Fibroblast of skin of abdomen (primary cell): ENCODE measurements at places on chromosomes 11 and 22.

- DNase-seq, result no peak
These were observed 96.5 kb downstream of the ARHGAP8 start for GRCh38 chr22:44848791-44849420.

DNA sequence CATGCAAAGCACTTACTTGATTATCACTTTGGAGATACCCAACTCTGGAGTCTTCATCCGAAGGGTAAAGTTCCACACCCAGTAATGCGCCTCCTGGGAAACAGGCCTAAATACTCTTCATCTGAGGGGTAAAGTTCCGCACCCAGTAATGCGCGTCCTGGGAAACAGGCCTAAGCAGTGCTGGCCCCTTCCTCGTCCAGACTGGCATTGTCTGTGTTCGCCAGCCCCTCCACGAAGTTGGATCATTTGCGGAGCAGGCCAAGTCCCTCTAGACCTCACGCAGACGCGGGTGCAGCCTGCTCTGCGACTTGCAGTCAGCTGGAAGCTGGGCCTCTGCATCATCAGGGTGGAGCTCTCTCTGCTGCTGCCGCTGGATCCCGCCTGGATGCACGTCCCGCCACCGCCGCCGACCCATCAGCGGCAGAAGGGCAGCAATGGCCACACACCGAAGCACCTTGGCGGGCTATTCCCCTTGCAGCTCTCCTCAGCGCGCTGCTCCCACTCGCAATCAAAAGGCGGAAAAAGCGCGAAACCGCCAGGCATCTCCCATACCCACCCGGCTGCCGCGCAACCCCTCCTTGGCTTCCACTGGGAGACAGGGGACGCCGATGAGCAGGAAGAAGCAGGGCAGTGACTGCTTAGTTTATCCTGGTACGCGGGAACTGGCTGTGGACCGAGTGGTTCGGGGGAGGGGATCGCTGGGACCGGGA is 34.1 kb upstream of the GLYATL1 start:
- DNase-seq, result peak; percentile 71

GRCh38 chr11:70734379-70734778 is 336.1 kb downstream of the CTTN start:
- no peak for DNase-seq

- peak; percentile 23 for DNase-seq
These were observed 27.7 kb downstream of the RTN4R start for GRCh38 chr22:20240447-20240764.

GRCh38 chr11:70111269-70112016 is 33.3 kb downstream of the ANO1 start:
- peak; percentile 59 for DNase-seq

GRCh38 chr11:63920126-63920938 is 3.4 kb upstream of the RCOR2 start:
- no peak for DNase-seq

DNA sequence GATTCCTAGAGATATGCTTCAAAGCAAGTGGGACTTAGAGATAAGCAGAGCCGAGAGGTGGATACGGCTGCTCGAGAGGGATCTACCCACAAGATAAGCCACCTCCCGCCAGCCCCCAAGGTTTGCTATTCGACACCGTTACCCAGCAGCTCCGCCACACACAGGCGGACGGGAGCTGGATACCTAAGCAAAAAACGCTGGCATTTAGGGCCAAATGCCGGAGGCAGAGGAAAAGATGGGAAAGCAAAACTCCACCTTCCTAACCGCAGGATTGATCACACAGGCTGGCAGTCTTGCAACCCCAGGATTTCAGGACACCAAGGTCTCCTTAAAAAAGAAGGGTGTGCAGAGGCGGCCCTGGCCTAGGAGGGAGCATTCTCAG is 709 bp downstream of the FTH1 start:
- DNase-seq, result no peak

- no peak for DNase-seq
These were observed 60.9 kb upstream of the MYEOV start for GRCh38 chr11:69232821-69233743.

DNA sequence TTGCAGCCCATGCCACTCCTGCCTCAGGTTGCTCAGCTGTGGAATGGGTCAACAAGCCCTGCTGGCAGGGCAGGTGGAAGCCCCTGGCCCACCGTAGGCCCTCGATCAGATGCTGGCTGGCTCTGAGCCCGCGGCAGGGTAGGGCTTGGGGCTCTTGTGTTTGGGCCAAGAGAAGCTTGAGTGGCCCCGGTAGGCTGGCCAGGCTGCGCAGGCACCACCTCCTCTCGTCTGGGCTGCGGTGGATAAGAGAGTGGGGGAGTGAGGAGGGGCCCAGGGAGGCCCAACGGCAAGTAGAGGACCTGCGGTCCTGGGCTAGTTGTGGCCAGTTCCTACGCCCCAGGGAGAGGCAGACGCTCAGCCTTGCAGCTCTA is 115.2 kb downstream of the CEP164 start:
- no peak for DNase-seq

DNA sequence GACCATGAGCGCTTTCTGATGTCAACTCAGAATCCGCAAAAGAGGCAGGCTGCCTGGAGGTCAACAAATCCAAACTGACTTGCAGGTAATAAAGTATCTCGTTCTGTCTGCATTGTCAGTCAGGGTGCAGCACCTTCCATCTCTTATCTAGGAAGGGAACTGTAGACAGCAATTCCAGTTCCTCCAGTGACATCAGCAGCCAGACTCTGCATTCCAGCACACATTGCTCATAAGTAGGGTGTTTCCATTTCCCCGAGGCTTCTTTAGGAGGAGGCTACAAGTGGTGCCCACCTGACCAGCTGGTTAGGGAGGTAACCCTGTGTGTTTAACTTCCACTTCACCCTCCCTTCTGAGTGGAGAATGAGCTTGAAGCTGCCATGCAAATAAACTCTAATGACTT is 53.3 kb downstream of the NTM start:
- peak; percentile 41 for DNase-seq

DNA sequence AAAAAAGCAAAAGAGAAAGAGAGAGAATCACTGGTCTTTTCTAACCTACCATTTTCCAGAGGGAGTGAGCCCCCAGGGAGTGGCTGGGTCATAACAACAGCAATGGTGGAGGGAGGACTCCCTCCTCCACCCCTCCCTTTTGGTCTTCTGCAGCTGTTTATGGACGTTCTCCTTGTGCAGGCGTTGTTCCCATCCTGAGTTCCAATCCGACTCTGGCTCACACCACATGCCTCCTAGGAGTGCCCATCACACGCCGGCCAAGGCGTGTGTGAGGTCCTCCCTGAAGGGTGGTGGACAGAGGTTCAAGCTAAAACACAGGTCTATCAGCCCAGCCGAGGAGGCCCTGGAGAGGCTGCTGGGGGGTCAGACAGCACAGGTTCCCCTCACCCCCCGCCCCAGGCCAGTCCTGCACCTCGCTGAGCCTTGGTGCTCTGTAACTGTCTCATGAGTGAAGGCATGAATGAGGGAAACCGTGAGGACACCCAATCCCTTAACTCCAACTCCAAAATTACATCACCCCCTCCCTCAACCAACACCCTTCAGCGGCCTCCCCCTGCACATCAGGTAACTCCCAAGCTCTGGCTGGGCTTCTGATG is 29.4 kb downstream of the IFT27 start:
- DNase-seq, result no peak

GRCh38 chr11:28476049-28476448 is 367.9 kb downstream of the METTL15 start:
- DNase-seq, result peak; percentile 57

DNA sequence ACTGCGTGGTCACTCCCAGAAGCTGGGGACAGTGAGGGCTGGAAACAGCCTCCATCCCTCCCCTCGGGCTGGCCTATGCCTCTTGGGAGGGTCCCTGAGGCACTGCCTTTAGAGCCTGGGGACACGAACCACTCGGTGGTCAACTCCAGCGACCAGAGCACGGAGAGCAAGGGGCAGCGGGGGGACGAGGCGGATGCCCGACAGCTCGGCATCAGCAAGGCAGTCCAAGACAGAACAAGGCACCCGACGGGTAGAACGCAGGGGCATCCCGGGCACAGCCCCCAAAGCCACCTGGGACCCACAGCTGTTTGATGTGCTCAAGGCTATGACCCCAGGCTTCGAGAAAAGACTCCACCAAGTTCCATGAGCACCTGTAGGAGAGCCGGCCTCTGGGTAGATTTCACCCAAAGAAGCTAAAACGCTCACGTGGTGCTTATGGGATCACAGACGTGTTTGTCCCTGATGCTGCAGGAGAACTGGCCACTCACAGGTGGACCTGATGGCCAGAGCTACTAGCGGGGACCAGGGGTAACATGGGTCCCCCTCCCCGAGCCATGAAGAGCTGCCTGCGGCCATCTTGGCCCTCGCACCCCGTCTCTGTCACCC is 510 bp upstream of the LSP1 start:
- no peak for DNase-seq

DNA sequence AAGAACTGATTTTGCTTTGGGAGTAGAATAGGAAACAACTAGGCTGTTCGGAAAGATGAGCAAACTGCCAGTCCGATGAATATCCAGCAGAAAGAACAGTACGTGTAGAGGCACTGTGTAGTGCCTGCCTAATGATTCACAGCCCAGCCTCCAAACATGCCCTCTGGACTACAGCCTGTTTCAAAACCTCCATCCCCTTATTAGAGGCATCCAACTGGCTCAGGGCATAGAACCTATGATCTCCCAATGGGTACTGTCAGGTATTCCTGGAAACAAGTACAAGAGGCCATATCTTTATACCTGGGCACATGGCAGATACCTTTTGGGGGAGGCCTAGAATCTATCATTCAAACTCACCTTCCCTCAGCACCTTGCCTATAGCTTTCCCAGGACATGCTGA is 4.9 kb downstream of the RRP8 start:
- no peak for DNase-seq

DNA sequence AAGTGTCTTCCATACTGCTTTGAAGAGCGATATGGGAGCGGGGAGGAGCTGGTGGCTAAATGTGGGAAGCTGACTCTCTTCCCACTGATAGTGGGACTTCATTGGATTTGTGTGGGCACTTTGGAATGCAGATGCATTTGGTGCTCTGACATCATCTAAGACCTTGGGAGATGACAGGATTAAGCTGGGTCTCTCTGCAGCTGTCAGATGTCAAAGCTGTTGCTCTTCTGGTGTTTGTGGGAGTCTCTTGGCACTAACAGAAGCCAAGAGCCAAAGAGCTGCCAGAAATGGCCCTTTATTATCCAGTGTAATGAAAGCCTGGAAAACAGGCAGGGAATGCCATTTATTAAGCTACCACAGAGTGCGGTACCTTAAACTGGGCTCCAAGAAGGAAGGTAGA is 20.6 kb downstream of the GRAMD1B start:
- DNase-seq, result peak; percentile 55

DNA sequence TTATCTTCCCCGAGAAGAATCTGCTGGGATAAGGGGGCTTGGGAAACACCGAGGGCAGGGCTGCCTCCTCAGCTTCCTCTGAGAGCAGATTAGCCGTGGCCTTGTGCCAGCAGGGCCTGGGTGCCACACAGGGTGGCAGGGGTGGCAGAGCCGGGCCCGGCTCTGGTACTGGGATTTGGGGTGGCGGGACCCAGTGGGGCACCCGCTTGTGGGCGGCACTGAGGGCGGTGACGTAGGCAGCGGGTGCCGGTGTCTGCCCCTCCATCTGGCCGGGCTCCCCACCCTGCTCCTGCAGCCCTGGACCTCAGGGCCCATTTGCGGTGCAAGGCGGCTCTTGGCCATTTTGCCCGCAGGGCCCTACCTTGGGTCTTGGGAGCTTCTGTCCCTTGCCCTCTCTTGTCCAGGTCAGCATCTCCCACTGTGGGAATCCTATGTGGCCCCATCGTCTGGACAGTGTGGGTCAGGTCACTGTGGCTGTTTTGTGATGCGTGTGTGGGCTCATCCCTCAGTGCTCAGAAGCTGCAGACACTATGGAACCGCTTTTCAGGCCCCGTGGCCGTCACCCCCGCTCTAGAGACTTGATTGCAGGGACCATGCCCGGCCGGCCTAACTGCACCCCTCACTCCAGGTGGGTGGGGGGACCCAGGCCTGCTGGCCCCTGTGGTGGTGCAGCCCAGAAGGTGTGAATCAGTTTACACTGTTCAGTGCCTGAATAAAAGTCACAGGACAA is 29.7 kb upstream of the KRTAP5-6 start:
- DNase-seq, result no peak

DNA sequence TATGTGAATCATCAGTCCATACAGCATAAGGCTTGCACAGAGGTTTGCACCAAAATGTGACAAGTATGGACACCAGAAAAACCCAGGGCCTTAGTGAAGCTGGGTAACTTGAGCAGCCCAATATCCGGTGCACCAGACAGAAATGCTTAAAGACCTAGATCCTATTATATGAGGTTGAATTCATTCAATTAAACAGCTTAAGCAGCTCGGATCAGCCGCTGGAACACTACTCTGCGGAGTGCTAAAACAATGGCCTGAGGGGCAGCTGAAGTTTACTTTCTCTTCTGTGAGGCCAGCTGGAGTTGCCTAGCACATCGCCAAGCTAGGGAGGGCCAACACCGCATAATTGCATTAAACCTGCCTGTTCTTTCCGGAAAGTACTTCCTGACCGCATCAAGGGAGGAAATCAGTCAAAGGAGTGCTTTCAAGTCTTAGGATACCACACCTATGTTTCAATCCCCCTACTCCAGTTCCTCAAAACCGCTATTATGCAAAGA is 17.0 kb upstream of the FAM181B start:
- DNase-seq, result no peak

DNA sequence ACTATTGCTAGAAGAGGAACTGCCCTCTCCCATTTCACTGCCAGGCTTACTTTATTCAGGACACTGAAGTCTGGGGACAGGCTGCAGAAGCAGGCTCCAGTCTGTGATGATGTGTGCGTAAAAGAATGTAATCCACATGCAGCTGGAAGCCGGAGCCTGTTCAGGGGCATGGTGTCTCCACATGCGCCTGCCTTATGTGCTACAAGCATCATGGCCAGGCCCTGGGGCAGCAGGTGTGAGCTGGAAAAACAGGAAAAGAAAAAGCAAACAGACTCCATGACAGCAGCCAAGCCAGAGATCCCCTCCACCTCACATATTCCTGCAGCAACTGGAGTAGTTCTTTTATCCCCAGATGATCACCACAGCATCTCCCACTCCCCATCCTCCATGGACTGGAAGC is 33.4 kb downstream of the ARFGAP2 start:
- peak; percentile 80 for DNase-seq

DNA sequence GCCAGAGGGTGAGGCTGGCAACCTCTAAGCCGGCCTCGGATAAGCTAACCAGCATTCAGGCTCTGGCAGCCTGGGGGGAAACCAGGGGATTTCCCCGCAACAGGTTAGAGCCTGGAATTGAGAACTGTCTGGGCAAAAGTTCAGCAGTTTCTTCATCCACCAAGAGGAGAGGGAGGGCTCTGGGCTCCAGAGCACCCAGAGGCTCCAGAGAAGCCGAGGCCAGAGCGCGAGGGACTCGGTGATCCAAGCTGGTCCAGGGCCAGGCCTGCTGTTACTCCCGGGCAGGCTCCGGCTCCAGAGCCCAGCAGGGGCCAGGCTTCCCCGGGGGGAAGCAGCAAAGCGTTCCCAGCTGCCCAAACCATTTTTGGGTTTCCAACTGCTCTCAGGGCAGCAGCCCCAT is 13.3 kb upstream of the SH3BP1 start:
- no peak for DNase-seq

- DNase-seq, result no peak
These were observed 20.2 kb downstream of the LMO1 start for GRCh38 chr11:8243458-8243857.
